DMS53 (cell line): ENCODE measurements at places on chromosomes 1 and 21.
A peak's percentile ranks its signal among the peaks of the same experiment; 100 is the strongest.

GRCh38 chr1:24362982-24363614, 43.9 kb downstream of the GRHL3 start:
- DNase-seq, result no peak

DNA sequence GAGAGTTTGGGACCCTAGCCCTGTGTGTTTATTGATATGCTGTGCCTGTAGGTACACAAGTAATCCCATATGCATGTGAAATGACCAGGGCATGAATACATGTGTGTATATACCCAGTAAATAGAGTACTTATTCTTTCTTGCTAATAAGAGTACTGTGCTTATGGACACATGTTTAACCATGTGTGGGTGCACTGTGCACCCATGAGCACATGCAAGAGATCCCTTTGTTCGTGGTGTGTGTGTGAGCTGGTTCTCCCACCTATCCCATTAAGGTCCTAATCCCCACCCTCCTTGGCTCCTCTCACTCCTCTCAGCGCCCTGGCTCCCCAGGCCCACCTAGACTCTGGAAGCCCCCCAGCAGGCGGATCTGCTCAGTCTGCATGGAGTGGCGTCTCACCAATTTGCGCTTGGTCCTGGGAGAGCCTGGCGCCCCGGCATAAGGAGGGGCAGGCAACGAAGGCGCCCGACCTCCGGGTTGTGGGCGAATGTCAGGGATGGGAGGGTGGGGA, 2.2 kb upstream of the LIX1L start:
- peak; percentile 36 for DNase-seq

DNA sequence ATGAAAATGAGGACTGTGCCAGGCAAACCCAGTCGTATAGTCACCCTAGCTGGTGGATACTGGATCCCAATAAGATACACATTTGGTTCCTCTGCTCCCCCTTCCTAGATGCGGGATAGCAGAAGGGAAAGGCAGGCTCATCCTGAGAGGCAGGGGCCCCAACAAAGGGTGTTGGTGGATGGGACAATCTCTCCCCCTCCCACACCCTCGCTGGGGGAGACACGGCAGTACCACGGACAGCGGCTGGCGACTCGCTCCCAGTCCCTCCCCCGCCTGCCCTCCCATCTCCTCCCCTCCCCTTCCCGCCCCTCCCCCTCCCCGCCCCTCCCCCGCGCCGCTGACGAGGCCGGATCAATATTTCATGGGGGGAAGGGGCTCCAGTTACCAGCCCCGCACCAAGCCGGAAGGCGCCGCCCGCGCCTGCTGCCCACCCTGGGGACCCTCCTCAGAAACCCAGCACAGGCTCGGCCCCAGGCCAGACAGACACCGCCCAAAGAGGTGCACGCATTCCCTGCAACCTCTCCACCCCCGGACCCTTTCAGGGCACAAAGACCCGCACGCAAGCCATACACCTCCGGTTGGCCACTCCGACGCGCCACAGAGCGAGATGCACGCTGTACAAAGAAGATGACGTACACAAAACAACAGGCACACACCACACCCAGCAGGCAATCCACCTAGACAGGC, 11.5 kb downstream of the RIMS3 start:
- DNase-seq, result no peak

- DNase-seq, result no peak
These were observed 19.2 kb downstream of the OLFML2B start for GRCh38 chr1:162004441-162004950.
